IMR-90 (cell line): ENCODE measurements at places on chromosomes 6 and 20. TPM values are rescaled to one million over a fixed set of nuclear protein-coding genes. Genes with fewer than 3 reads are reported as not detected.

GRCh38 chr20:61812845-61813485 lies 252.7 kb downstream of the TAF4 start:
- no peak for DNase-seq

DNA sequence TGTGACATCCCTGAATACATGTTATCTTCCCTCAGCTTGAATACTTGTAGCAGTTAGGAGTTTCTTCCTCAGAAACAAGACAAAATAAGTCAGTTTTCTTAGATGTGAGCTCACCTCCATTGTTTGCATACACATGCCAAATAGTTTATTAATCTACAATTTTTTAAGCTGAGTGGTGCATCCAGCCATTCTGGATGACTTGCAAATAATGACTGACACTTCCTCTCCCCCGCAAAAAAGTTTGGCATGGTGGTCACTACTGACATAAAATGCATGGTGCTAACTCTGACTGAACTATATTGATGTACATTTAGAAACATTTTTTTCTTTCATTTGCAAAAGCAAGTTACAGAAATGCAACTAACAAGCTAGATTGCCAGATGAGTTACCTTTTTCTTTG lies 55.5 kb downstream of the CYB5R4 start:
- DNase-seq: peak; percentile 5

DNA sequence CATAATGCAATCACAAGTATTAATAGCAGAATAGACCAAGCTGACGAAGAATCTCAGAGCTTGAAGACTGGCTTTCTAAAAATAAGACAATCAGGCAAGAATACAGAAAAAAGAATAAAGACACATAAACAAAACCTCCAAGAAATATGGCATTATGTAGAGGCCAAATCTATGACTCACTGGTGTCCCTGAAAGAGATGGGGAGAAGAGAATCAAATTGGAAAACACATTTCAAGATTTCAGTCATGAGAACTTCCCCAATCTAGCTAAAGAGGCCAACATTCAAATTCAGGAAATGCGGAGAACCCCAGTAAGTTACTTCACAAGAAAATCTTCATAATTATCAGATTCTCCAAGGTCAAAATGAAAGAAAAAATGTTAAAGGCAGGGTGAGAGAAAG lies 69.0 kb upstream of the PDE7B start:
- peak; percentile 41 for DNase-seq

The LTB gene
- total RNA-seq: not detected in 2 replicates

DNA sequence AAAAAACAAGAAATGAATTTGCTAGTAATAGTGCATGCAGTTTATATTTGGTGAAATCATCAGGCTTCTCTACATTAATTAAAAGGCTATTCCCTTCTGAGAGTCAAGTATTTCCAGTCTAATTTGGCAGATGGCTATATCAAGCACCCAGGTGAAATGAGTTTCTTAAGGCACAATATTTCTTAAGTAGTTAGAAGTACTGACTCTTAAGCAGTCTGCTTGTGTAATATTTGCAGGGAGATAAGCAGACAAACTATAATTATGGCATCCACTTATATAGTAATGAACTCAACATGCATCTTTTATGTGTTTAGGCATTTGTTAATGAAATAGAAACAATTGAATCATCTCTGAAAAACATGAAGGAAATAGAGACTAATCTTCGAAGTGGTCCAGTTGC lies 189.2 kb downstream of the UTRN start:
- no peak for DNase-seq

The ECT2L gene
- total RNA-seq: not detected in 2 replicates

- no peak for DNase-seq
Measured at GRCh38 chr6:13741365-13741764, 29.7 kb upstream of the RANBP9 start.

GRCh38 chr6:75230484-75231325 lies 12.9 kb downstream of the COX7A2 start:
- DNase-seq: peak; percentile 67

DNA sequence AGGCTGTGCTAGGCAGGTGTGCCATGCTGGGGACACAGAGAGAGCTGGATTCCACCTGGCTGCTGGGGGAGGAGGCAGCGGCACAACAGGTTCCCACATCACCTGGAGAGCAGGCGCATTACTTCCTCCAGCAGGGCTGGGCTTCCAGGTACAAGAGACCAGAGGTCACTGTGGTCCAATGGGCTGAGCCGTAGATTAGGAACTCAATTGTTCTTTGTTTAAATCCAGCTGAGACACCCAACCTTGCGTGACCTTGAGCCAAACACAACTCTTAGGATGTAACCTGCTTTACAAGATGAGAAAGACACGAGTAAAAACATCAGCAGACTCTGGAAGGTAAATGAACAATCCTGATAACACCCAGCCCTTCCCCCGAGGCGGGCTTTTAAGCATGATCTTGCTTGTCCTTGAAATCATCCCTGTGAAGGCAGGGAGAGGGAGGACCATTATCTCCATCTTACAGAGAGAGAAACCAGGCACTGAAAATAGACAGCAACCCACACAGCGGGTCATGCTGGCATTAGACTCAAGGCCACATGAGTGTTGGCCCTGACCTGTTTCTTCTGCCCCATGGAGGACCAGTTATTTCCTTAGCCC lies 216.5 kb upstream of the RREB1 start:
- DNase-seq: no peak

DNA sequence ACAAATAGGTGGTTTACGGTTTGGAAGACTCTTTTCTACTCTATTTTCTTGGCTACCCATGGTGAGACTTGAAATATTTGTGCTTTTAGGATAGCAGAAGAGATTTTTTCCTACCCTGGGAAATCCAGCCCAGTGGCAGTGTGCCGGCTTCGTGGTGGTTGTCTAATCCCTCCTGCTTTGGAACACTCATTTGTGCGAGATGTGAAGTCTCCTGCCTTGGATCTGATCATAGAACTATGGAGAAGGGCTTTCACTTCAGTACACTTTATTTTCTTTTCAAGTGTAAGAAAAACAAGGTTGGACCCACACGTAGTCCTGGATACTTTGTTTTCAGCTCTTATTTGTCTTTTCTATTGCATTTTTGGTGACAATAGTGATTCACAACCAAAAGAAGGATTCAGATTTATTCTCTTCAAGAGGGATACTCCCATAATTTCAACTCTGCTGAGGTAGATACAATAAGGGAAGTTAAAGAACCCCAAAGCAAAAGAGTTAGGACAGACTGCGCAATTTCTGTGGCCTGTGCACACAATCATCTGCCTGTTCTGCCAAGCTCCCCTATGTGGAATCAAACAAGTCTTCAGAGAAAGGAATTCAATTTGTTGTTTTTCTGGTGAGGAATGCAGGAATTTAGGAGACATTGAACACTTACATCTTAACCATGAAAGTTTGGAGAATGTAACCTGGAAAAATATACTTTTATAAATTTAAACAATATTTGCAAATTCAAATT lies 413.2 kb downstream of the GJA1 start:
- peak; percentile 11 for DNase-seq

- DNase-seq: no peak
Measured at GRCh38 chr6:87903323-87903722, 144.3 kb upstream of the SPACA1 start.

The ZNF133 gene
- total RNA-seq: 25.6 and 33.5 TPM in 2 replicates

GRCh38 chr6:29710281-29710941 lies 12.8 kb upstream of the HLA-F start:
- no peak for DNase-seq

The RRAGD gene
- not detected in 2 replicates for total RNA-seq

The DYNLT2 gene
- total RNA-seq: 0.36 and 1.1 TPM in 2 replicates

GRCh38 chr6:111406200-111406721 lies 76.8 kb downstream of the REV3L start:
- no peak for DNase-seq

- DNase-seq: no peak
Measured at GRCh38 chr20:45032276-45032675, 66.0 kb downstream of the STK4 start.

DNA sequence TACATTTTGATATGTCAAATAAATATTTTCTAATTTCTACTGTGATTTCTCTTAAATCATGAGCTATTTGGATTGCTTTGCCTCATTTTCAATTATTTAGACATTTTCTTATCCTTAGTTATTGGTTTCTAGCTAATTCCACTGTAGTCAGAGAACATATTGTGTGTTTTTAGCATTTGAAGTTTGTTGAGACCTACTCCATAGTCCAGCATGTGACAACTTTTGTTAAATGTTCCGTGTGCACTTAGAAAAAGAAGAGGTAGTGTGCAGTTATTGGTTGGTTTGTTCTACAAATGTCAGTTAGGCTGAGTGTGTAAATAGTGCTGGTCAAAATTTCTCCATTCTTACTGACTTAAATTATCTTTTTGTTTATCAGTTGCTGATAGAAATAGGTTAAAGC lies 138.8 kb downstream of the BCAS1 start:
- DNase-seq: no peak

DNA sequence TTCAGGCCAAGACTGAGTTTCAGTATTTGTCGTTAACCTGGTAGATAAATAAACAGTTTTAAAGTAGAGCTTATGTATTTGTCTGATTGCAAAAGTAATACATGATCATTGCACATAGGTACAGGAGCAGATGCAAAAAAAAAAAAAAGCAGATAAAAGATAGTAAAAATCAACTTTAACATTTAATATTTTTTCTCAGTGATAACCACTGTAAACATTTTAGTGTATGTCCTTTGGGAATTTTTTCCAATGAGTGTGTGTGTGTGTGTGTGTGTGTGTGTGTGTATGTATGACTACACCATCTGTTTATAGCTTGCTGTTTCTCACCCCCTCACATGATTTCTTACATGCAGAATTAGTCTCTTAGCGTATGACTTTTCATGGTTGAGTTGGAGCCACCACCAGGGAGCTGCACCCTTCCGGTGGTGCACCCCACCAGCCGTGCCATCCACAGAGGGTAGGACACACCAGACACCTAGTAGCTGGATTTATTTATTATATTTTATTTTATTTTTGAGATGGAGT lies 26.3 kb downstream of the WRNIP1 start:
- peak; percentile 61 for DNase-seq

- no peak for DNase-seq
Measured at GRCh38 chr6:25415701-25416100, 136.5 kb downstream of the CARMIL1 start.

- DNase-seq: peak; percentile 72
Measured at GRCh38 chr6:136137008-136137692, 113.0 kb downstream of the MTFR2 start.

- no peak for DNase-seq
Measured at GRCh38 chr6:44397424-44398164, 10.1 kb downstream of the CDC5L start.

The TCP1 gene
- total RNA-seq: 576 and 610 TPM in 2 replicates

DNA sequence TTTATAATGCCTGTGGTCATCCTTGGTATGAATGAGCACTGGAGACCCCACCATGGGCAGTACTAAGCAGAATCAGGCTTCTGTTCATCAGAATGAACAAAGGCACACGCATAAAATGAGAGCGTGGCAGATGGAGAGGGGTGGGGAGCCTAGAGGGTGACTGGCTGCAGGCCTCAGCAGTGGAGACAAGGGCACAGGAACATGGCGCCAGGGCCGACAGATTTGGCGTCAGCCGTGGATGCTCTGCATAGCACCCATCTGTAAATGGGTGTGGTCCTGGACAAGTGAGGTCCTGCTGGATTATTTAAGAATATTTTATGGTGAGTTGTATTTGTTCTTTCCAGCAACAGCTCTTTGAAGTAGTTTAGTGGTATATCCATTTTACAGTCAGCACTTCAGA lies 33.1 kb downstream of the E2F3 start:
- no peak for DNase-seq
